Esophagus squamous epithelium (tissue), 5 donors: ENCODE measurements at places on chromosomes 5 and 9. TPM values are rescaled to one million over a fixed set of nuclear protein-coding genes. Genes with fewer than 3 reads are reported as not detected.

The C9orf153 gene
- total RNA-seq = not detected

DNA sequence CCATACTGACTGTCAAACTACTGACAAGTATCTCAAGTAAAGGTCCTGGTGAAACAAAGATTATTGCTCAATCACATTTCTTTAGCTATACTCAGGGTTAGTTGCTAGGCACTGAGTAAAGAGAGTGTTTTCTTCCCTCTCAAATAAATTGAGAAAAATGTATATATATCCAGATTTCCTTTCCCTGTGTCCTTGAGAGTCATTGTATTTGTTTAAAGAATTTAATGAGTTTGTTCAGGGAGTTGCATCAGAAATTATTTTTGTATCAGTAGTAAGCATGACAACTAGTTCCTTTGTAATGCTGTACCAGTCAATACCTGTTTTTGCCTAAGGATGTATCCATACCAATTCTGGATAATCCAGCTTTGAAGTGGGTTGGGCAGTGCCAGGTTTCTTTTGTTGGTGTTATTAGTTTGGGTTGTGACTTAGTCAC, 3.2 kb upstream of the ANKHD1 start:
- DNase-seq = no peak

- DNase-seq = no peak
Observed at GRCh38 chr9:73031350-73031749, 78.5 kb upstream of the ALDH1A1 start.

GRCh38 chr5:167217097-167217743, 1074.2 kb upstream of the WWC1 start:
- DNase-seq = no peak

DNA sequence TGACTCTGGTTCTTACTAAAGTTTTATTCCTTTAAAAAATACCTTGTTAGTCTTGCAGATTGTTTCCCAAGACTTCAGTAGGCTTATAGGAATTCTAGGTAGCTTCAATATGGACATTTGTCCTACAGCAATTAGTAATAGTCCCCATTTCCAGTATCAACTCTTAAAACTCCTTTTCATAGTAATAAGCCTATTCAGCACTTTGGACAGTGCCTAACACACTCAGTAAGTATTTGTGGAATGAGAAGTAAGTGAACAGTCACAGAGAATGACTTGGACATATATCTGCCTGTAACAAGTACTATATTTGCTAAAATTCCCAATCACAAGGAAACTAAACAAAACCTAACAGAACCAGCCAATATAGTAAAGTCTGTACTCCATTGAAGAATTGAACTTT, 1291.8 kb upstream of the DMAC1 start:
- DNase-seq = no peak

DNA sequence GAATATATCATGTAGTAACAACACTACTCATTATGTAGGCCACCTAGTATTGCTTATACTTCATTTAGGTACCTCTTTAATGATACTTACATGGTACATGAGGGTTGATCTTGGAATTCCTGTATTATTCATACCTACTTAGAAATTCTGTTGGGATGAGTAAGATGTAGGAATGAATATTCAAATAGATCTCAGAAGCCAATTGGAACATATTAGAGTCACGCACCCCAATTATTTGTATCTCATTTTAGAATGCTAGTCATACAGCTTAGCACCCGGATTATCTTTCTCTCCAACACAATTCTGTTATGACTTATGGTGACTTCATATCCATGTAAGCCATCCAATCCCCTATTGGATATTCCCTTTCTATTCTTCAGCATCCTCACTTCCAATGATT, 106.7 kb upstream of the SH3GL2 start:
- no peak for DNase-seq

- no peak for DNase-seq
Observed at GRCh38 chr5:65468633-65469032, 13.1 kb downstream of the ADAMTS6 start.

The CDH6 gene
- total RNA-seq = 3.4 TPM

The PCDHGA11 gene
- total RNA-seq = 4.2 TPM

- DNase-seq = no peak
Observed at GRCh38 chr5:26948921-26949320, 89.5 kb downstream of the CDH9 start.

The NDFIP1 gene
- total RNA-seq = 39.2 TPM

The CYSRT1 gene
- 114 TPM for total RNA-seq

GRCh38 chr5:75566710-75567309, 44.4 kb upstream of the ANKDD1B start:
- no peak for DNase-seq

- DNase-seq = no peak
Observed at GRCh38 chr9:28981129-28981528, 1407.8 kb upstream of the C9orf72 start.

DNA sequence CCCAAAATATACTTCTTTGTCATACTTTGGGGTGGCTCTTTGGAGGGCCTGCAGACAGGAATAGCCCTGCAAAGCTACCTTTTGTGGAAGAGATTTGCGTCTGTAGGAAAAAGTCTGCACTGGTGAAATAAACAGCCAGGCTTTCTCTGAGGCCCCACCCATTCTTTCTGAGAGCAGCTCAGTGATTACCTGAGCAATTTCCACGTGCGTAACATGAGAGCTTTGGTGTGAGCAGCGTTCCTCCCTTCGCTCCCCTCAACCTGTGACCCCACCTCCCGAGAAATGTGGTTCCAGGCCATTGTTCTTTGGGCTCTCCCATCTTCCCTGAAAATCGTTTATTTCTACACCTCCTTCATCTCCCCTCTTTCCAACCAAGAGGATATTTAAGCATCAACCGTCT, 23.8 kb upstream of the FBP1 start:
- no peak for DNase-seq

The N4BP3 gene
- 32.6 TPM for total RNA-seq

- DNase-seq = no peak
Observed at GRCh38 chr9:1879501-1879900, 135.6 kb upstream of the SMARCA2 start.

- no peak for DNase-seq
Observed at GRCh38 chr5:463301-463700, 20.3 kb downstream of the EXOC3 start.

The KIF4B gene
- total RNA-seq = not detected

The PDCD1LG2 gene
- total RNA-seq = 0.26 TPM
